Common myeloid progenitor, CD34-positive (primary cell): ENCODE measurements at places on chromosomes 3 and 15.

DNA sequence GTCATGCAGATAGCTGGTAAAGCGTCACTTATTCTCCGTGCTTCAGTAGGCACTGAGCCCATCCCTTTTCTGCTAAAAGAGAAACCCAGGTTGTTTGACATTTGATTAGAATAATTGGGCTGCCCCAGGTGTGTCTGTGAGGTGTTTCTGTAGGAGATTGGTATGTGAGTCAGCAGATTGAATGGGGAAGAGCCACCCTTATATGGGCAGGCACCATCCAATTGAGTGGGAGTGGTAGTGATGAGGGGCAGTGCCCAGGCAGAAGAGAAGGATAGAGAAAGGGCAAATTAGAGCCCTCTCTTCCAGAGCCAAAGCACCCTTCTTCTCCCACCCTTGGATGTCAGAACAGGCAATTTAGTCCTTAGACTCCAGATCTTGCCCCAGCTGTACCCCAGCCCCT lies 384.3 kb upstream of the GBE1 start:
- DNase-seq: no peak
- H3K4me3 ChIP-seq: no peak overlapping the region
- H3K27ac ChIP-seq: no peak overlapping the region
- H3K27me3 ChIP-seq: no peaks in the 10 kb centered on the region
- H3K36me3 ChIP-seq: no peaks in the 10 kb centered on the region

GRCh38 chr3:116030131-116030850 lies 407.0 kb downstream of the GAP43 start:
- H3K36me3 ChIP-seq: no peaks in the 10 kb centered on the region
- no peak overlapping the region for H3K4me3 ChIP-seq
- no peaks in the 10 kb centered on the region for H3K4me1 ChIP-seq
- no peaks in the 10 kb centered on the region for H3K27me3 ChIP-seq

DNA sequence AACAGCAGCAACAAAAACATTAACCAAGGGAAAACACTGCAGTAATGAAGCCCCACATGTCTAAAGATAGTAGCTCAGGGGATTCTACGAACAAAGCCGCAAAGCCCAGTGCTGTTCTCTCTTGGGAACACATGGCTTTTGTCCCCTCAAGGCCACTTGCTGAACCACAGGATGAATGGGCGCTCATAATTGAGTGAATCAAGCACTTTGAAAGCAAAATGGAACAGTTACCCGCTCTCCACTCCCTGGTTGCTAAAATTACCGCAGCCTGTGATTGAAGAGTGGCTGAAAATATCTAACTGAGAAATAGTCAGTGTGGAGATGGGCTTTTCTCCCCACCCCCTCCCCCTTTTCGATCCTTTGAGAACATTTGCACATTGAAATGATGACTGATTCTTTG lies 39.6 kb downstream of the RASGRF1 start:
- no peak overlapping the region for H3K27ac ChIP-seq
- H3K27me3 ChIP-seq: no peaks in the 10 kb centered on the region
- no peaks in the 10 kb centered on the region for H3K36me3 ChIP-seq
- H3K4me1 ChIP-seq: no peaks in the 10 kb centered on the region
- no peak for DNase-seq

GRCh38 chr3:147575391-147575790 lies 166.2 kb downstream of the ZIC1 start:
- H3K27me3 ChIP-seq: no peaks in the 10 kb centered on the region
- DNase-seq: no peak
- H3K4me3 ChIP-seq: no peak overlapping the region
